CD4-positive, CD25-positive, alpha-beta regulatory T cell (primary cell): ENCODE measurements at places on chromosomes 5 and 9.

GRCh38 chr9:8287970-8288369 is 488.4 kb upstream of the DMAC1 start:
- no peak for DNase-seq

DNA sequence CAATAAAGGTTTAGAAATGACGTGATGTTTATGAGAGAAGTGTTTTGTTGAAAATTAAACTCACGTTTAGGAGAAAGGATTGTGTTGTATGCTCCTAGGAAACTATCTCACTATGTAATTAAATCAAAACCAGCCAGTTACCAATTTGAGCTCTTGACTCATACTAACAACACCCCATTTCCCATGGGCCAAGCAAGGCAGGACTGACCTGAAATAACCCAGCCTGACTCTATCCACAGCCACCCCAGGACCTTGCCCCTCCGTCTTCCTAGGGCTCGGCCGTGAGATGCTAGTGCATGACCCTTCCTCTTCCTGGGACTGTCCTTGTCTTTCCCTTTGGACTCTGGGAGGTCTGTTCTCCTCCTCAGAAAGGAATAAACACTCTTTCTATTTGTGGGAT is 16.4 kb downstream of the TLR4 start:
- DNase-seq, result no peak

DNA sequence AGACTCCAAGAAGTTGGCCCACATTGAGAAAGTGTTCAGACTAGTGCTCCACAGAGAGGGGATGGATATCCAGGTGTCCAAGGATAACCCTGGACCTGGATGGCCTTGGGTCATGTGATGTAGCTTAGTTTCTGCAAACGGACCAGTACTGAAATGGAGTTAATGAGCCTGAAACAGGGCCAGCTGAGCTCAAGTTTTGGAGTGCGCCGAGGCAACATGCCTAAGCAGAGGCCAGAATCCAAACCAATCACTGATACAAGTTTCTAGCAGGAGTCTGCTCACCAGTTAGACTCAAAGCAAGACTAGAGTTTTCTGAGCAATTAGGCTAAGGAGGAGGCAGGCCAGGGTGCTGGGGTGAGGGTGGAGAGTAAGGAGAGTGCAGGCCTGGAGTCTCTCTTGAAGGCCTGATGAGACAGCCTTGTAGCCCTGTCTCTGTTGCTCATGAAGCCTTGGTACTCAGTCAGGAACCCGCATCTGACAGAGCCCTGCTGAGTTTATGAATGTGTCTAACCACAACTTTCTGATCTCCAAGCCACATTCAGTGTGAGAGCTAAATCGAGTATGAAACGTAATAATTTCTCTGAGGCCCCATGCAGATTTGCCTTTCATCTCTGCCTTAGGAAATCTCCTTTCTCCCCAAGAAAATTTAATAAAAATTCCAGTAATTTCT is 68.9 kb upstream of the EQTN start:
- no peak for DNase-seq

- DNase-seq, result no peak
Measured at GRCh38 chr9:112278152-112278551, 55.3 kb downstream of the PTBP3 start.

DNA sequence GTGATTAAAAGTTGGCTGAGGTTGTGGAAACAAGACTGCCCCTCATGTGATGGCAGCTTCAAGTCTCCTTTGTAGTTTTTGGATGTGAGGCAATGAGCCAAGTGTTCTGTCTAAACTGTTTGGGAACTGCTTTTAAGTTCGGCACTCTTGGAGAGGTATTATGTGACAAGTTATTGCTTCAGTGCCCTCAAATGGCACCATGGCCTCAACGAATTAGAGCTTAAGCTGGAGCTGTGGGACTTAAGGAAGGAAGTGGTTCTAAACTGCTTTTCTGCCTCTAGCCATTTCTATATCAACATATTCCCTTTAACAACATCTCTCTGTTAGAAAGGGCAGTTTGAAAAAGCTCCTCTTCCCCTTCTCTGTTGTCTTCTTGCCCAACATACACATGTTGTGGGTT is 227.7 kb downstream of the RFK start:
- no peak for DNase-seq

DNA sequence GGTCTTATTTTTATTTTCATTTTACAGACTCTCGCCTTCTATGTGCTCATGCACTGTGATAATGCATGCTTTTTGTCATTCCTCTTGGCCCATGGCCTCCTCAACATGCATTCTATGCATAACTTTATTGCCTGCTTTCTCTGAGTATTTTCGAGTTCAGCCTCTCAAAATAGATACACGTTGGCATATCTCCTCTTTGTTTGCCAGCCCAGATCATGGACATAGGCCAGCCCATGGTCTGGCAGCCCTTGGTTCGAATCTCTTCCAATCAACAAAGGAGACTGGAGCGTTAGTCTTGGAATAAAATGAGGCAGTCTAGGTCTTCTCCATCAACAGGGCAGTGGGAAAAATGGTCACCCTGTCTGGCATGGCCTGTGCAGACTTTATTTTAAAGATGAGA is 279.5 kb upstream of the ADAMTS16 start:
- no peak for DNase-seq

DNA sequence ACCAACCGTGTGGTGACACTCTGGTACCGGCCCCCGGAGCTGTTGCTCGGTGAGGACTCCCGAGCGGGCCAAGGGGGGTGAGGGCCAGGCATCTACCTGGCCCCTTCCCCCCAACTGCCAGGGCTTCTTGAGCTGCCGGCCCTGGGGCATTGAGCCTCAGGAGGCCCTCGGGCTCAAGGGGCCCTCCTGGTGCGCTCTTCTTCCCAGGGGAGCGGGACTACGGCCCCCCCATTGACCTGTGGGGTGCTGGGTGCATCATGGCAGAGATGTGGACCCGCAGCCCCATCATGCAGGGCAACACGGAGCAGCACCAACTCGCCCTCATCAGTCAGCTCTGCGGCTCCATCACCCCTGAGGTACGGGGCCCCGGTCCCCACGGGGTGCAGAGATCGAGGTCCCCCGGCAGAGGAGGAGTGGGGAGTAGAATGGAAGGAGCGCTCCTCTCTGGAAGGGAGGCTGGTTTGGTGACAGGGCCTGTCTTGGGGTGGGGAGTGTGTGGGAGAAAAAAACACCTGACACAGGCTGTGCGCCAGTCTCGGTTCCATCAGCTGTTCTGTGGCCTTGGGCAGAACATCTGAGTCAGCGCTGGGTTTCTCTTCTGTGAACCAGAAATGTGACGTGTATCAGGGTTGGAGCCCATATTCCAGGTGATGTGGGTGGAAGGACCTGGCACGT is 2.6 kb downstream of the CDK9 start:
- DNase-seq, result no peak

GRCh38 chr5:172437445-172438318 is 16.6 kb downstream of the SH3PXD2B start:
- no peak for DNase-seq

DNA sequence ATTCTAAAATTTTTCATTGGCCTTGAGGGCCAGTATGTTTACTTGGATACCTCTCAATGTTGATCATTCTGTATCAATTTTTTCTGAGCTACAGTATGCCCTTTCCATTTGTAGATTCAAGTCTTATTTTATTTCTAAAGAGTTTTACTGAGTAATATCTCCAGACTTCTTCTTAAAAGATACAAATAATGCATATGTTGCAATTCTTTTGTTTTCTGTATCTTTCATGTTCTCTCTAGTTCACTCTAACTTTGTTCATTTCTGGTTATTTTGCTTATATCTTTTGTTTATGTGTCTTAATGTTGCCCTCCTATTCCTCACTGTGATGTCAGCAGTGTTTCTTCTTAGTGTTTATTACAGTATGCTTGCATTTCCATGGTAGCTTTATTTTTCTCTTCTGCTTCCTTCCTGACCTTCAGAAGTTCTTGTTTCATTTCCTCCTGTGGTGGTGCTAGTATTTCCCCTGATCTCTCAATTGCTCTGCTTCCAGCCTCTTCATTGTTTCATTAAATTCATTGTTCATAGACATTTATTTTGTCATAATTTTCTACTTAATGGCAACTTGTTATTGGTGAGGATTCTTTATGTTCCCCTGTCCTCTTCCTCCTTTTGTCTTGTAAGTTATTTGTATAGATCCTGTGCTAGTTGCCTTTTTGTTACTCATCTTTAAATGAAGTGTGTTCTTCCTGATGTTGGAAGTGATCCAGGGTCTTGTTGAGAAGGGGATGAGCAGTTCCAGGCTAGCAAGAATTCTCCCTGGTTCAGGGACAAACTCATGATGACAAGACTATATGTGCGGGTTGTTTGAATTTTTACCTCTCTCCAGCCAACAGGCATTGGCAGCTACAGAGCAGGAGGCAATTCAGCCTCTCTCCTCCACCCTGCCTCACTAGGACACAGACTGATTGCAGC is 160.8 kb downstream of the DEPDC1B start:
- DNase-seq, result no peak

- no peak for DNase-seq
Measured at GRCh38 chr9:20022410-20022809, 233.6 kb upstream of the SLC24A2 start.

- no peak for DNase-seq
Measured at GRCh38 chr5:13660072-13660471, 284.4 kb downstream of the DNAH5 start.

GRCh38 chr5:149681252-149681651 is 48.9 kb upstream of the PPARGC1B start:
- no peak for DNase-seq
